ENCODE measurements at places on chromosomes 2 and 18.

DNA sequence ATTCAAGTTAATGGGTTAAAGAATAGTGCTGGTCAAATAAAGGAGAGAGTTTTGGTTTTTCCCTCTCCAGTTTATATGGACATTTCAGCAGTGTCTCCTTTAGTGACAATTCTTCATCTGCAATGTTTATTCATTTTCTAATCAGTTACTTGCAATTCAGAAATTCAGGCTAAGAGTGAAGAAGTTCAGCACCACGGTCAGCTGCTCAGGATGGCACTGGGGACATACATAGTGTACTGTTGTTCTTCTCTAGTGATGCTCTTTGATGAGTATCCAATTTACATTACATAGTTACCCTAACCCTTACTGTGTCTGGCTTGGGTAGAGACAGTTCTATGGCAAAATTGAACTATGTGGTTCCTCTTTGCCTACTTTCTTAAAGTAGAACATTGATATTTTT lies 412.7 kb downstream of the CNTNAP5 start:
- no peak for DNase-seq

DNA sequence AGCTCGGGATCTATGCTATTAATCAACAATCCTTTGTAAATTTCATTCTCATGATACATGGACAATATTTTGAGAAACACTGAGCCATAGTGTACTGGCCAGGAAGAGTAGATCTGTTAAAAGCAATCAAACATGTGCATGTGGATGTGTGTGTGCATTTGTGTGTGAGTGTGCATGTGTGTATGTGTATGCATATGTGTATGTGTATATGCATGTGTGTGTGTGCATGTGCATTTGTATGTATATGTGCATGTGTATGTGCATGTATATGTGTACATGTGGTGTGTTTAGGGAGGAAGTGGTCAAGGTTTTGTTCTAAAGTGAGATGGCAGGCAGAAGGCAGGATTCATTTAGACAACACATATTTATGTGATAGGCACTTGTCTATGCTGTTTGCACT lies 623.8 kb downstream of the ADCYAP1 start:
- DNase-seq = no peak

GRCh38 chr18:36511791-36512352 lies 214.4 kb downstream of the FHOD3 start:
- DNase-seq = no peak

- no peak for DNase-seq
Observed at GRCh38 chr2:31312898-31313297, 78.9 kb downstream of the EHD3 start.

DNA sequence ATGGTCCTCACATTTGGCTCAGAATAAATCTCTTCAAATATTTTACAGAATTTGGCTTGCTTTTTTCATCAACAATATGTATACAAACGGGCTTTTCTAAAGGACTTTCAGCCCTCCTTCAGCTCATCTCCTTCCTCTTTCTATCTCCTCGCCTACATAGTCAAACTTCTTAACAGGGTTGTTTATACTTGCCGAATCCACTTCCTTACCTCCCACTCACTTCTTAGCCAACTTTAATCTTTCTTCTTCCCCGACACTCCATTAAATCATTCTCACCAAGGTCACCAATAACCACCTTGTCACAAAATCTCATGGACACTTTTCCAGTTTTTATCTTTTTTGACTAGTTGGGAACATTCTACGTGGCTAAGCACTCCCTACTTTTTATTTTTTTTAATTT lies 325.2 kb downstream of the PLCL1 start:
- no peak for DNase-seq

DNA sequence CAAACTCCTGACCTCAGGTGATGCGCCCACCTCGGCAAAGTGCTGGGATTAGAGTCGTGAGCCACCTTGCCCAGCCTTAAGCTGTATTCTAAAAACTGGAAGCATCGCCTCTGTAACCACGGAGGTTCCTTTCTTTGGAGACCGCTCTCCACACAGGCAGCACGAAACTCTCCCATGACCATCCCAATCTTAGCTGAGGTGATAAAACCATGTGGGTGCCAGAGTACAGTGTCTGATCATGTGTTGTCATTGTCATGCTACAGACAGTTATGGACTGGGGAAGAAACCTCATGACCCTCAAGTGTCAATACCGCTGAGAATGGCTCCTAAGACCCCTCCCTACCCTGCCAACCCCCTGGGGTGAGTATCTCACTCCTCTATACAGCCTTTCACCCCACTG lies 41.4 kb upstream of the EPG5 start:
- no peak for DNase-seq

GRCh38 chr2:128754246-128754724 lies 435.6 kb upstream of the HS6ST1 start:
- DNase-seq = no peak

- DNase-seq = no peak
Observed at GRCh38 chr2:27776097-27776496, 4.6 kb downstream of the MRPL33 start.

- DNase-seq = no peak
Observed at GRCh38 chr2:174341995-174342685, 7.4 kb downstream of the SP9 start.

DNA sequence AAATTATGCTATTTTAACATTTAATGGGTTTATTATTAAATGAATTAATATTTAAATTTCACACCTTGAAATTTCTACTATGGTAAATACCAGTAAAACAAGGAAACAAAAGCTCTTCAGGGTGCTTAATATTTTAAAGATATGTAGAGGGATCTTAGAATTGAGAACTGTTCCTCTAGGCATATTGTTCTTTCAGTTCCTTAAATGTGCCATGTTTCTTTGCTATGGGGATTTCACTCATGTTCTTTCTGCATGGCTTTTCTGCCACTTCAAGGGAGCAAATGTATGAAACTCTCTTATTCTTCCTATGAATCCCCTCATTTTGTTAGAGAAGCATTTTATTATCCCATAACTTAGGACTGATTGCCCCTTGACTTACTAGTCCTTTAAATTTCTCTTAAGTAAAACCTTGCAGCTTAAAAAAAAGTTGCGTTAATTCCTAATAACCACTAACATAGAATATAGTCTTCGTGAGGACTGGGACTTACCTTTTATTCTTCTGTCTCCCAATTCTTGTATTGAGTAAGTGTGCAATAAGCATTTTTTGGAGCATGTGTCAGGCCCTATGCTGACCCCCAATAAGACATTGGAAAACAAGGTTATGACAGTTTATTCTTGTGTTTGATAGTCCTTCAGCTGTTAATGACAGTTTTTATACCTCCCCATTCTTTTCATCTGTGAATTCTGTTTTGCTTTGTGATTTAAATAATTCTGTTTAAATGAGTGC lies 95.7 kb downstream of the BIRC6 start:
- DNase-seq = no peak

DNA sequence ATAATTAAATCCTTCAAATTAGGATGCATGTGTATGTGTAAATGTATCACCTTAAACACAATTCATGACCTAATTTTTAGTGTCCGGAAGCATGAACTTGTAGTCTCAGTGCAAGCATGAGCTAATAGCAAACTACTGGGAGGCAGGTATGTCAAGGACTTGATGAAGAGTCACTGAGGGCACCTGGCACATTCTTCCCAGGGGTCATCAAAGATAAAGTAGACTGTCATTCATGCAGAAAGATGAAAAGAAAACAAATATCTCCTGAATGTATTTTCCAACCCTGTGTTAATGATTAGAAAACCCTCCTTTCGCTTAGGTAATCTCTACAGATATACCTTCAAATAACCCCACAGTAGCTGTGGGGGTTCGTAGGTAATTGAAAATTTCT lies 234.9 kb downstream of the SOCS6 start:
- no peak for DNase-seq

DNA sequence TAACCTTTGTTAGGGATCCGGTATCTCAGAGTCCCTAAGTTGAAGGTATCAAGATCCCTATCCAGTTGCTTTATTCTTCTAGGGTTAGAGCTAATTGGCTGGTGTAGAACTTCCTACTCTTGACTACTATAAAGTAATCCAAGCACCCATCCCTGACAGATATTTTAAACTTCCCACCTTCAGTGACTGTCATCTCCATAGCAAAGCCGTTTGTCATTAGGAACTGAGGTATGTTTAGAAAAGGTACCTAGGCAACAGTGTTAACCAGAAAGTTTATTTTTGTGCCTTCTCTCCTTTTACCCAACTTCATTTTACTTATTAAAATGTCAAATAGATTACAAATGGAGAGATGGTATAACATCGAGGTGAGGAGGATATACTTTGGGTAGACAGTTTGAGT lies 4.5 kb downstream of the FAM117B start:
- no peak for DNase-seq

DNA sequence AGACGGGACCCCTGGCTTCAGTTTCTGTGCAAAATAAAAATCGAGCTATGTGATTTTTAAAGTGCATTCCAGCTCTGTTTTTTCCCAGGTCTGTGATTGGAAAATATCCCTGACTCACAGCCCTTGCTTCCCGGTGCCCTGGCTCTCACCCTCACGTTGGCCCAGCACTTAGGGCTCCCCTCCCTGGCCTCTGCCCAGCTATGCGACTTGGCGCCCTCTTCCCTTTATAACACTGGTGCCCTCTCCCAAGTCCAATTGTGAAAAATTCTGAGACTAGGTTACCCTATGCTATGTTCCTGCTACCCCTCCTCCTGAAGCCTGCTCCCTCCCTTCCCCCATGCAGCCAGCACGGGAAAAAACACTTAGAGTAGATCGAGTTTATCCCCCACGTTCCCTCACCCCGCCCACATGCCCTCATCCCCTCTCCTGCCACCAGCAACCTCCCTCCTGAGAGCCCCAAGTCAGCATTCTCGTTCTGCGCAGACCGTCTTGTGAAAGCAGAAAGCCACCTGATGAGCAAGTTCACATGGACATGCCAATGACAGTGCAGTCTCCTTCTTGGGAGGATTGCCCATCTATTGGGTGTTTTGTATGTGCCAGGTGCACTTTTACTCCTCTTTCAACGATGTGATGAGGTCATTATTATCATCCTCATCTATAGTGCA lies 228.8 kb downstream of the VAPA start:
- DNase-seq = no peak

- DNase-seq = no peak
Observed at GRCh38 chr2:146481629-146482028, 1363.2 kb upstream of the ACVR2A start.

- no peak for DNase-seq
Observed at GRCh38 chr2:238925281-238925680, 77.4 kb downstream of the TWIST2 start.

- no peak for DNase-seq
Observed at GRCh38 chr2:25112113-25112512, 56.3 kb downstream of the POMC start.

- DNase-seq = no peak
Observed at GRCh38 chr2:75003773-75004172, 45.3 kb downstream of the POLE4 start.

DNA sequence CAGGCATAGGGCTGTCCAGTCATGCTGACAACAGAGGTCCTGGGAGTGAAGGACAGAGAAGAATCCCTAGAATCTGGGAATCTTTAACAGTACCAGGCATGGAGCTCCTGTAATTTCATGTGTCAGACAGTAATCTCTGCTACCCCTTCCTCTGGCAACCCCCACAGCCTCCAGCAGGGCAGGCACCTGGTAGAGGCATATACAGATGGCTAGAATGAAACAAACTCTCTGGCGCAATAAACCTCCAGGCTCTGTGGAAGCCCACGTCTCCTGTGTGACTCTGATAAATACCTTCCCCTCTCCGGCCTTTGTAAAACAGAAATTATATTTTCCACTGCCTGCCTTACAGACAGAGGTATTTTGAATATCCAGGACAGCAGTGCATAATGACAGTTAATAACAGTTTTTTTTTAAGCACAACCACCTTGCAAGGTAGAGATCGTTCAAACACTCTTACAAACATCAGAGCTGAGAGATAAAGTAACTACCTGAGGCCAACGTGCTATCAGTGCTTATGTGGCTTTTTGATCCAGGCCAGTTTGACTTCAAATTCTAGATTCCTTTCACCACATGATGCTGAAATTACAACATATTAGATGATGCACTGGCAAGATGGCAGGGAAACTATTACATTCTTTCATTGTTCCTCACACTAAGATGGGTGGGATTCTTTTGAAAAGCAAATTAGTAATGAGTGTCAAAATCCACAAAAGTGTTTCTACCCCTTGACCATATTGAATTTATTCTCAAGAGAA lies 47.7 kb upstream of the TMEM247 start:
- DNase-seq = no peak

GRCh38 chr2:88600038-88600465 lies 27.2 kb downstream of the EIF2AK3 start:
- DNase-seq = peak; percentile 43

DNA sequence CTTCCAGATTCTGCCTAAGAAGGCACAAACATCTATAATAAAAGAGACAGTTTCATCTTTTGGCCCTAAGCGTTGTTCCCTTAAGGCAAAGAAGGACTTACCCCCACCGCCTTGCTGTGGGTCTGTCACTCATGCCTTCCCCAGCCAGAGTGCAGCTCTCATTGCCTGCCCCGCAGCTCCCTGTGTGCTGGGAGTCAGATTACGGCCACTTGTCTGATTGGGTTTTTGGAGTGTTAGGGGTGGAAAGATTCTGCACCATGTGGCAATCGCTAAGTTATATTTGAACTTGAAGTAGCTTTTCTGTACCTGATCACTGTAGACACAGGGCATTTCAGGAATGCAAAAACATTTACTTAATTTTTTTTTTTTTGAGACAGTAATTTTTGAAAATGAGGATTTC lies at the start of gene AQP4:
Gene AQP4, minus strand, starts transcription at position 151 of the 400 bp plus-strand sequence. Its CDS starts 18 bp downstream, at position 133.
- no peak for DNase-seq

GRCh38 chr2:228771315-228771714 lies 499.8 kb downstream of the PID1 start:
- no peak for DNase-seq

DNA sequence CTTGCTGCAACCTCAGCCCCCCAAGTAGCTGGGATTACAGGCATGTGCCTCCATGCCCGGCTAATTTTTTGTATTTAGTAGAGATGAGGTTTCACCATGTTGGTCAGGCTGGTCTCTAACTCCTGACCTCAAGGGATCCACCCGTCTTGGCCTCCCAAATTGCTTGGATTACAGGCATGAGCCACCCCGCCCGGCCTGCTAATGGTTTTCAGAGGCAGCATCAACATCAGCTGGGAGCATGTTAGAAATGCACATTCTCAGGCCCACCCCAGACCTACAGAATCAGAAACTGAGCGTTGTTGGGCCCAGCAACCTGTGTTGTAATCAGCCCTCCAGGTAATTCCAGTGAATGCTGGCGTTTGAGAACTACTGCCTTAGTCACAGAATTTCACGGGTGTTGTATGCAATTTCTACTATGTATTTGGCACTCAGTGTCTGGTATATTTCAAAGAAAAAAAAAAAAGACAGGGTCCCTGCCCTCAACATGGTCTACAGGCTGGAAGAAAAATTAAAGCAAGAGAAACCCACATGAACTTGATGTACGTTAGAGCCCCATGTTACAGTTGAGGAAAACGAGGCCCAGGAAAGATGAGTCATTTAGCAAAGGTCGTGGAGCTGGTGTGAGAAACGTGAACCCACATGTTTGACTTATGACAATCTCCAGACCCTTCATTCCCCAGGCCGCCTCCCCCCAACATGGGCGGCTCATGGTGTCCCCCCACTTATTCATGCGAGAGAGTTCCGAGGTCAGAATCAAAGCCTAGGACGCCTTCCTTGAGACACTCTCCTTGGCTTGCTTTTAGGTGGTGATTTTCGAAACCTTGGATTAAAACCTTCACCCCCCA lies 35.3 kb downstream of the SH3BP4 start:
- DNase-seq = no peak

GRCh38 chr2:223232896-223233295 lies 180.9 kb downstream of the KCNE4 start:
- DNase-seq = no peak

All from stimulated activated CD8-positive, alpha-beta memory T cell treated with anti-CD3 and anti-CD28 coated beads, Interleukin-7, amount 100 ng/mL, for 48 hours (primary cell).